HT-29 (cell line): ENCODE measurements at places on chromosomes 11 and 22. TPM values are rescaled to one million over a fixed set of nuclear protein-coding genes. Genes with fewer than 3 reads are reported as not detected.

Gene PGR
- total RNA-seq: not detected in 2 replicates

- DNase-seq: no peak
Measured at GRCh38 chr11:118834427-118835028, 43.6 kb upstream of the DDX6 start.

- no peak for DNase-seq
Measured at GRCh38 chr11:19116276-19116970, 545 bp upstream of the ZDHHC13 start.

DNA sequence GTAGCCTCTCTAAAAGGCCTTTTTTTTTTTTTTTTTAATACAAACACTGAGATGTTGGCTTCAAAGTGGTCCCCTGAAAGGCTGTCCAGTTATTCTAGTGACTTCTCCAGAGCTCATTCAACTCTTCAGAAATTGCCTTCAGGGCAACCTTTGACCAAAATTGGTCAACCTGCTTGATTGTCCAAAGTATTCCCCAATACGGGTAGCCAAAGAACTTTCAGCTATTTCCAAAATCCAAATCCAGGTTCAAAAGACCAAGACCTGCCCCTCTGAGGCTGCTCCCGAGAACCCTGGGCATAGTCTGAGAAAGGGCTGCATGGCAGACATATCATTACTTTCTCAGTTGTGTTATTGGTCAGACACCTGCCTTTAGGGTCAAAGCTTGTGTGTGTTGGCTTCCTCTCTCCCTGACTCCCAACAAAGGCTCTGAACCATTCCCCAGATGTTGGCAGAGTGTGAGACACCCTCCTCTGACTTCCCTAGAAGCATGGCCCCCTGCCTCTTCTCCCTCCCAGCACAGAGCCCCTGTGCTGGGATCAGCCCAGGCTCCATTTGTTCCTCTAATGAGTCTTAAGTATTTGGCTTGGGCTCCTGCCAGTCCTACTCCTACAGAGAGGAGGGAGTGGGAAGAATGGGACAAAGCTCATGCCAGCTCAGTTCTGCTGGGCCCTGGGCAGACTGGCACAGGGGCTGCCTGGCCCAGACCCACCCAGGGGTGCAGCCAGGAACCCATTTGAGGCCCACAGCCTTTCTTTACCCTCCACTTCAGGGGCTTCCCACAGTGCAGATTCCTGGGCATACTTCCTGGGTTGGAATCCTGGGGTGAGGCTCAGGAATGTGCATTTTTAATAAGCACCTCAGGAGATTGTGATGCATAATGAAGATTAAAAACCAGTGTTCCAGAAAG is 30.3 kb downstream of the TNKS1BP1 start:
- peak; percentile 58 for DNase-seq

Gene OR8A1
- total RNA-seq: not detected in 2 replicates

GRCh38 chr11:69199583-69200315 is 44.0 kb downstream of the SMIM38 start:
- DNase-seq: no peak
